ENCODE measurements at places on chromosomes 12 and 14.

- DNase-seq: peak; percentile 41
Measured at GRCh38 chr12:12010277-12011039, 60.3 kb upstream of the BCL2L14 start.

DNA sequence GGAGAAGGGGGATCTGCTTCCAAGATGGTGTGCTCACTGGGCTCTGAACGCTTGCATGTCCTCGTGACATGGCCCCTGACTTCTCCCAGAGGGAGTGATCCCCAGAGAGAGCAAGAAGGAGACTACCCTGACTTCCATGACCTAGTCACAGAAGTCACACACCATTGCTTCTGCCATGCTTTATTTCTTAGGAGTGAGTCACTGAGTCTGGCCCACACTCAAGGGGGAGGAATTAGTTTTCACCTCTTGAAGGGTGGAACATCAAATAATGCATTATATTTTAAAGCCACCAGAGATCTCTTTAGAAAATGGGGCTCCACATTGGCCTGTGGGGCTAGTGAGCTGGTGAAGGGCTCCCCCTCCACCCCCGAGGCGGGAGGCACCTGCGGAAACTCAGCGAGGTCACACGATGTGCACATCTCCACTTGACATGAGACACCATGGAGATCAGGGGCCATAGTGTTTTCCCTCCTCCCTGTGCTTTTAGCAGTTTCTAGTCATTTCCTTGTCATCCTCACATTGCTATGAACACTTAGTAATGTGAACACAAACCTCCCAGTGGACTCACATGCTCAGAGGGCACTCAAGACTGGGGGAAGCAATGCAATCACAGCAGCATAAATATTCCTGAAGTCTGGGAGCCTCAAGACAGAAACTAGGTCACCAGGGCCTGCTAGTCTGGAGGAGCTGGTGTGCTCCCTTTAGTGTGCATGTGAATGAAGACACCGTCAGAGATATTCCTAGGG, 87.4 kb upstream of the FZD10 start:
- no peak for DNase-seq

- DNase-seq: no peak
Measured at GRCh38 chr14:26738571-26738970, 140.7 kb upstream of the NOVA1 start.

- DNase-seq: no peak
Measured at GRCh38 chr12:69922999-69923398, 98.0 kb downstream of the MYRFL start.

GRCh38 chr12:112308652-112309051, 73.6 kb downstream of the HECTD4 start:
- no peak for DNase-seq

DNA sequence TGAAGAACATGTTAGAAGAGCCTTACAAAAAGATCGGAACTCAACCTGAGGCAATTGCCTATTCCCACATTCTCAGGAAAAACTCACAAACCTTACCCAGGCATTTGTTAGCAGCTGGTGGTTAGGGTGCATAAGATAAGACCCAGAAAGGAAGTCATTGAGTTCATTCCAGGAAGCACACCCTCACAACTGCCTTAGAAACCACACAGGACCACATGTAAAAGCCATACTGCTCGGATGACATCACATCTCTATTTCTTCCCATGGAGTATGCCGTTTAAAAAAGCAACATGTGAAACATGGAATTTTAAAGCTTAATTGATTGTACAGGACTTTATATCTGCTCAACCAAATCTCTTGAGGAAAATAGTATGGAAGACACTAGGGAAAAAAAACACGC, 411.2 kb downstream of the DAD1 start:
- no peak for DNase-seq

DNA sequence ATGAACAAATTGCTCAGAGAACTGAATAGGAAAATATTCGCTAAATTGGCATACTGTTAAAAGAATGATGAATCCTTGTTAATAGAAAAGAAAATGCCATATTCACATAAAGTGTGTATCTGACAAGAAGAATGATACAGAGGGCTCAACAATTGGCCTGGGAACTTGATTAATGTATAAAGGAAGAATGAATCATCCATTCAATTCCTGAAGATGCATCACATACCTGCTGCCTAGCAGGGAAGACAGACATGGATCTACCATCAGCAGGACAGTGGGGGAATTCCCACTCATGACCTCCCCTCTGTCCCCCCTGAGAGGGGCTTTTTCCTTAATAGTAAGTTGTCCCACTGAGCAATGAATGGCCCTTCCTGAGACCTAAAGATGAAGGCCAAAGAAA, 13.5 kb downstream of the PTPN21 start:
- no peak for DNase-seq

All from transverse colon (tissue), 4 donors.